Lower leg skin (tissue), 4 donors: ENCODE measurements at places on chromosomes 1 and 21. TPM values are rescaled to one million over a fixed set of nuclear protein-coding genes. Genes with fewer than 3 reads are reported as not detected.

- DNase-seq, result no peak
Observed at GRCh38 chr21:15669247-15669646, 60.5 kb upstream of the USP25 start.

DNA sequence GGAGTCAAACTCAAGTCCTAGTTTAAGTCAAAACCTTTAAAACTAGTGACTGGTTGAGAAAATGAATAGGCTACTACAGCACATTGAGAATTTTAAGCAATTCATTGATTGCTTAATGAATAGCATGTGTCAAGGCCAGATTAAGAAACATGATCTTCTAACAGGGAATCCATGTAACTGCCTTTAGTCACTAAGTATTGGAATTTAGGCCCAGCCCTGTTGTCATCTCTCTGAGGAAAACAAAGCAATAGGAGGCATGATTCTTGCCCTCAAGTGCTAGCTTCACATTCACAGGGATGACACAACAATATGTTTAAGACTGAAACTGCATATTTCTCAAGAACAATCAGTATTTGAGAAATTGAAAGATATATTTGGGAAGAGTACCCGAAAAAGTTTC is 70.0 kb upstream of the PTGS2 start:
- DNase-seq, result peak; percentile 26

- no peak for DNase-seq
Observed at GRCh38 chr1:114150016-114150415, 3.7 kb downstream of the SYT6 start.

DNA sequence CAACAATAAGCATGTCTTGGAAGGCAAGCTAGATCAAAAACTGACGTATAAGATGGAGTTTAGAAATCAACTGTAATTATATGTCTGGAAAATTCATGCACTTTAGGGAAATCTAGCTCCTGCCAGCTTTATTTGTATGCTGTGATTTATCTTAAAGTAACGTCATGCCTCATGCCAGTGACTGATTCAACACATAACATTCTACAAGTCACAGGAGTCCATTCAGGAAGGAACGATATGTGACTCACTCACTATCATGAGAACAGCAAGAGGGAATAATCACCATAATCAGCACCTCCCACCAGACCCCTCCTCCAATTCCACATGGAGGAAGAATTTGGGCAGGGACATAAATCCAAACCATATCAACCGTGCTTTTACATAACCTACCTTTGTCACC is 682.4 kb upstream of the ADAMTS5 start:
- no peak for DNase-seq

GRCh38 chr21:36491209-36491910 is 11.4 kb upstream of the CLDN14 start:
- DNase-seq, result no peak

DNA sequence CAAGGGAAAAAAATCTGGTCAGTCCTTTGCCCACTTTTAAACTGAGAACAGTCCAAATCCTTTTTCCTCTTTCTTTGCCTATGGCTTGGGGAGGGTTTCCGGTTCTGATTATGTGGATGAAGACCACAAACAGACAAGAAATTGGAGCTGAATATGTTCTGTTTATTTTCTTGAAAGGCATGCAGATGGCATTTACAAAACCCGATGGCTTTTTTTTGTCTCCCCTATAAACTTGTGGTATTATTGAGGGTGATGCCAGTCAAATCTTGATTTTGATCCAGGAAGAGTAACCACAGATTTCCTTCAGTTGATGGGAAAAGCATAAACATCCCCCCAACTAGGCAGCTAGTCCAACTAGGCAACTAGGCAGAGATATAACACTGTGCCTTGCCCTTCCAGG is 38.9 kb downstream of the PLPP3 start:
- DNase-seq, result no peak

DNA sequence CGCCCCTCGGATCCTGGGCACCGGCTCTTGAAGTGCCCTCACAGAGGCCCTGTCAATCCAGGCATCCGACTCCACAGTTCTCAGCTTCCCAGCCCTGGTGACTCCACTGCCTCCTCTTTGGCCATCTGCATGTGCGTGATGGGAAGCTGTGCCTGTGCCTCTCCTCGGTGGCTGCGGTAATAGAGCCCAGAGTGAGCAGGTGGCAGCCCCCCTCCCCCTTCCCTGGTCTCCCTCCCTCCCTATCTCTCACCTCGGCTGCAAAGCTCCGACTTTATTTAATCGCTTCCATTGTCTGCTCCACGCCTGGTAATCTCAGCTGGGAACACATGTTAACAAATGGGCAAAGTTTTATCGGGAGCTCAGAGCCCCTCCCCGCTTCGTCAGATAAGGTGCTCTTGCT is 91.9 kb downstream of the IGSF21 start:
- no peak for DNase-seq

- DNase-seq, result no peak
Observed at GRCh38 chr1:19620786-19621185, 23.3 kb upstream of the NBL1 start.

GRCh38 chr1:206905295-206906164 is 8.3 kb downstream of the IL24 start:
- peak; percentile 79 for DNase-seq

- peak; percentile 58 for DNase-seq
Observed at GRCh38 chr1:4090556-4090955, 190.5 kb upstream of the C1orf174 start.

DNA sequence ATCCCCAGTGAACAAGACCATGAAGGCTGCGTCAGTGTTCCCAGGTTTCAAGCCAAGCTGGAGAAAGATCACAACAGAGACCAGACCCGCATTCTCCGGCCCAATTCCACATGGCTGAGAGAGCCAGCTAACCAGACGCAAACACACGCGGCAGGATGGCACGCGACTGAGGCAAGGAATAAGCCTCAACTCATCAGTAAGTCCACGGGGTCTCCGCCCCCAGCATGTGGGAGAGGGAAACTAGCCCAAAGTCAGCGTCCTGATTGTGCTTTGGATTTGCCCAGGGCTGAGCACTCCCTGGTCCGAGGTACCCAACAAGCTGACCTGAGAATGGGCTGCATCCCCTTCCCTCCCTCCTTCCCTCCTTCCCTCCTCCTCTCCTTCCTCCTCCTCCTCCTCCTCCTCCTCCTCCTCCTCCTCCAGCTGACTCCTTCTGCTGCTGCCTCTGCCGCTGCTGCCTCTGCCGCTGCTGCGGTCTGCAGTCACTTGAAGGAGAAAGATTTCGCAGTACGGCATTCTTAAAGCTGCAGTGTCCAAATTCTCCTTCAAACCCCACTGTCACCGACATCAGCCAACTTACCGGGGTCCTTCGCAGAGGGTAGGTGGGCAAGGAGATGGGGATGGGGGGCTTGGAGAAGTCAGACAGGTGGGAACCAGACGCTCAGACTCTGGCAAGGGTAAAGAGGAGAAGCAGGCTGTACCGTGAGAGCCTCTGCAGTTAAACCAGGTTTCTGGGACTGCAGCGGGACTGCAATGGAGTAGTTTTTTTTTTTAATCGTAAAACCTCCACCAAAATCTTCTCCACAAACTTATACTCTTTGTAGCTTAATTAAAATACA is 33.0 kb upstream of the H6PD start:
- DNase-seq, result no peak

DNA sequence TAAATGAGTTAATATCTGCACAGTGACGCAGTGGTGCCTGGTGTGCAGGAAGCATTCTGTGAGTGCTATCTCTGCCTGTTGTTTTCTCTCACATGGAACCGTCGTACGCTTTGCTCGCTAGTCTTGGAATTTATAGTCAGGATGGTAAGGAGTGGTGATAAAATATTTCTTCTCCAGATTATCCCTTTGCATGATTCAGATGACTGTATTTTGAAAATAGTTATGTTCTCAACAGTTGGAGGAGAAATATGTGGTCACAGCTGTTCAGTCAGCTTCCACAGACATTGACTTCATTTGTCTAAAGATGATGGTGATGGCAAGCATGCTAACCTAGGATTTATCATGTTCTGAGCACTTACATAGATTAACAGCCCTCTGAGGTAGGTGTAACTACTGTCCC is 41.3 kb upstream of the VAMP3 start:
- DNase-seq, result no peak

DNA sequence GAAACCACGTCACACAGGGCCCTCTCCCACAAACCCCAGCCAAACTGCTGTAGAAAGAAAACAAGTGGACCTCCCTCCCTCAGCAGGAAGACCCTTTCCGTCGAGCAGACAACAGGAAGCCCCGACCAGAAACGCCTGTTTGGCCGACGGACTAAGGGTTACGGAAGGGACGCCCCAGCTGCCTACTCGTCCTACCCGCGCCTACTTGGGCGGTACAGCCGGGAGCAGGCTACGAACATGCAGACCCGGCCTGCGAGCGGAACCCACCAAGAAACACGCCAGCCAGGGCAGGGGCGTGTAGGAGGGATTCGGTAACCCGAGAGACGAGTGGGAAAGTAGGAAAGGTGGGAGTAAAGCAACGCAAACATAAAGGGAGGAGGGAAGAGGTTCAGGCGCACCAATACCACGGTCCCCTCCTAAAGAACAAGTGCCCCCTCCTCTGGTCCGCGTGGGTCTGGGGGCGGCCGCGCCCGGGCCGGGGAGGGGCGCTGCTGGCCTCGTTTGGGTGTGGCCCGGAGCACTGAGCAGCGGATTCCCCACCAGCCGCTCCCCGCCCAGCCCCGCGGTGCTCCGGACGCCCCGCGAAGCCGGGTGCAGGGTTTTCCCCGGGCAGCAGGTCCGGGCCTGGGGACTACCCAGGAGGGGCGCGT is 450 bp downstream of the S100A10 start:
- DNase-seq, result no peak

GRCh38 chr1:55463814-55464475 is 248.8 kb upstream of the USP24 start:
- DNase-seq, result peak; percentile 49

The RCAN3 gene
- 29.6 TPM for total RNA-seq

The NLRP3 gene
- 1.2 TPM for total RNA-seq

The AADACL3 gene
- total RNA-seq, result 1.1 TPM

The CCDC181 gene
- total RNA-seq, result not detected

The NCAM2 gene
- 1.1 TPM for total RNA-seq

The S100A3 gene
- total RNA-seq, result 78.2 TPM

The OR10J1 gene
- not detected for total RNA-seq
